ENCODE measurements at places on chromosomes 11 and 22.

DNA sequence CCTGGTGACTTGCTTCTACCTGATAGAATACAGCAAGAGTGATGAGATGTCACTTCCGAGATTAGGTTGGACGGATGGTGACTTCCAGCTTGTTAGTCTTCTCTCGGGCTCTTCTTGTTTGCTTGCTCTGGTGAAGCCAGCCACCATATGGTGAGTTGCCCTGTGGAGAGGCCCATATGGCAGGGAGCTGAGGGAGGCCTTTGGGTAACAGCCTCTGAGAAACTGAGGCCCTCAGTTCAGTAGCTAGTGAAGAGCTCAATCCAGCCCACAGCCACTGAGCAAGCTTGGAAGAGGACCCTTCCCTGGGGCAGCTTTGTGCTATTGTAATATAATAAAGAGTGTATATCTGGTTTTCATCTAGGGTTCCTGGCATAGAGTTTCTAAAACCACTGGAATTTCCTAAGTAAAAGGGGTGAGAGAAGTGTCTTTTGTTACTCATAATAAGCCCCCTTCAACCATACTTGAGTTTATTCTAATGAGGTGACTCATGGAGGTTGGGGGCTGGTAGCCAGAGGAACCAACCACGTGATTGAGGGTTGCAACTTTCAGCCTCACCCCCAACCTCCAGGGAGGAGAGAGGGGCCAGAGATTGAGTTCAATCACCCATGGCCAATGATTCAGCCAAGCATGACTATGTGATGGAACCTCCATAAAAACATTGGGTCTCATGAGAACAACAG lies 8.0 kb upstream of the TPCN2 start:
- no peak for DNase-seq

DNA sequence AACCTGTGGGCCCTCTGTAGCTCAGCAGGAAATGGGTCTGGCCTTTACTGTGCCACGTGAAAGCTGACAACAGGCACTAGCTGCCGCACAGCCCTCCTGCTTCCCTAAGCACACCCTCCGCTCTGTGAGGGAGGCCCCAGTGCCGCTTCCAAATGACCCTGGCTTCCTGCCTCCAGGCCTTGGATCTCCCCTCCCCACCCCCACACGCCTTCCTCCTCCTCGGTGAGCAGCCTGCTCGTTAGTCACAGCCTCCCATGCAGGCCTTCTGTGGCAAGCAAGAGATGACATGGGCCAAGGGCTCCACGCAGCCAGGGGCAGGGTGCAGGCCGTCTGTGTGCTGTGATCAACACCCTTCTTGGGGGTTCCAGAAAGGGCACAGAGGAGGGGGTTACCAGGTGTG lies 15.3 kb upstream of the RASL10A start:
- DNase-seq, result no peak

- DNase-seq, result no peak
Observed at GRCh38 chr11:96139691-96140090, 203.3 kb downstream of the MAML2 start.

GRCh38 chr11:70407814-70408213 lies 9.5 kb downstream of the CTTN start:
- DNase-seq, result no peak

- DNase-seq, result no peak
Observed at GRCh38 chr11:57303990-57304579, 20.7 kb downstream of the TNKS1BP1 start.

DNA sequence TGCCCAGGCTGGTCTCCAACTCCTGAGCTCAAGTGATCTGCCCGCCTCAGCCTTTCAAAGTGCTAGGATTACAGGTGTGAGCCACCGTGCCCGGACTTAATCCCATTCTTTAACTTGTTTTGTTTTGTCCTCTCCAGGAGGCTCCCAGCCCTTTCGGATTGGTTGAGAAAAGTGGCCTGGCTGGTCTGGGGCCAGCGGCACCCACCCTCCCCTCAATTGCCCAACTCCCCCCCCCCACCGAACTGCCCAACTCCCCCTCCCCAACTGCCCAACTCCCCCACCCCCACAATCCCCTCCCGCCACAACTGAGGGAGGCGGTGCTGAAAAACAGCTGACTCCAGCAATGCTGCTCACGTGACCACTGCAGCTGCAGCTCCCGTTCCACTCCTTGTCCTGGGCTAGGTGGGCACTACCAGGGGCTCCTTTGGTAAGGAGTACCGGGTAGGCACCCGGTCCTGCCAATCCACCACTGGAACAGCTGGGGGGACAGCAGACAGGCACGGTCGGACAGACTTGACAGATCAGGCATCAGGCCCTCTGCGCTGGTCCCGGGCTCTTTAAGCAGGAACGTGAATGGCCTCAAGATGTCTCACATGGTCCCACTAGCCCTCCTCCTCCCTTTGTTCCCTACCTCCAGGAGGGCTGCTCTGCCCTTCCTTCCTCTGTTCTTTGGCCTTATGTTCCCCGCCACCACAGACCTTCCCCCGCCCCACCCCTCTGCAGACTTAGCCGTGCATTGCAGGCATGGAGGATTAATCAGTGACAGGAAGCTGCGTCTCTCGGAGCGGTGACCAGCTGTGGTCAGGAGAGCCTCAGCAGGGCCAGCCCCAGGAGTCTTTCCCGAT lies at the start of gene TCN2:
Gene TCN2 (plus strand): TSS at position 720 of the 845 bp plus-strand sequence. CDS start 158 bp downstream, outside the sequence.
- no peak for DNase-seq

GRCh38 chr11:111765320-111765983 lies 737 bp downstream of the PPP2R1B start:
- no peak for DNase-seq

DNA sequence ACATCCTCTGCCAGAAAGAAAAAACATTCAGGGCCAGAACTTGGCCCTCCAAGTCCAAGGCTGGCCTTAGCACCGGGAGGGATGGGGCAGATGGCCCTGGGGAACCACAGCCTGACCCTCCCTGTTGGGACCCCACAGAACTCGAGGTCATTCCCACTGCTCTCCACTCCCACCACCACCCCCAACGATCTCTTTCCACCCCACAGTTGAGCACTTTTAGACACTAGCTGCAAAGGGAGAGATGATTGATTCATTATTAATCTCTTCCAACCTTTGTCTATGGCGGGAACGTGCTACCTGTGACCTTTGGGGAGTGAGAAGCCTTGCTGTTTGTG lies 869.7 kb downstream of the BRD1 start:
- no peak for DNase-seq

- no peak for DNase-seq
Observed at GRCh38 chr22:24428751-24429410, 1.5 kb downstream of the ADORA2A start.

DNA sequence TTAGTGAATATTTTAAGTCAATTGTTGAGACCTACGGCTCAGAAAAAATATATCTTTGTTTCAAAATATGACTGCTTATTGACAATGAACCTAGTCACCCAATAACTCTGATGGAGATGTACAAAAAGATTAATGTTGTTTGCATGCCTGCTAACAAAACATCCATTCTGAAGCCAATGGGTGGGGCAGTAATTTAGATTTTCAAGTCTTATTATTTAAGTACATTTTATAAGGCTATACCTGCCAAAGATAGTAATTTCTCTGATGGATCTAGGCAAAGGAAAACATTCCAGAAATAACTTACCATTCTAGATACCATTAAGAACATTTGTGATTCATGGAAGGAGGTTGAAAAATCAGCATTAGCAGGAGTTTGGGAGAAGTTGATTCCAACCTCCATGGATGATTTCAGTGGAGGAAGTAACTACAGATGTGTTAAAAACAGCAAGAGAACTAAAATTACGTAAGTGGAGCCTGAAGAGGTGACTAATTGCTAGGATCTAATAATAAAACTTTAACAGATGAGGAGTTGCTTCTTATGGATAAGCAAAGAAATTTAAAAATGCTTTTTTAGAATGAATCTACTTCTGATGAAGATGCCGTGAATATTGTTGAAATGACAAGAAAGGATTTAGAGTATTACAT lies 26.4 kb upstream of the OR8D2 start:
- no peak for DNase-seq

- no peak for DNase-seq
Observed at GRCh38 chr11:15807827-15808226, 548.5 kb downstream of the SOX6 start.

- DNase-seq, result no peak
Observed at GRCh38 chr22:23688121-23688520, 2.7 kb upstream of the RGL4 start.

- no peak for DNase-seq
Observed at GRCh38 chr11:76795936-76796441, 12.8 kb downstream of the TSKU start.

DNA sequence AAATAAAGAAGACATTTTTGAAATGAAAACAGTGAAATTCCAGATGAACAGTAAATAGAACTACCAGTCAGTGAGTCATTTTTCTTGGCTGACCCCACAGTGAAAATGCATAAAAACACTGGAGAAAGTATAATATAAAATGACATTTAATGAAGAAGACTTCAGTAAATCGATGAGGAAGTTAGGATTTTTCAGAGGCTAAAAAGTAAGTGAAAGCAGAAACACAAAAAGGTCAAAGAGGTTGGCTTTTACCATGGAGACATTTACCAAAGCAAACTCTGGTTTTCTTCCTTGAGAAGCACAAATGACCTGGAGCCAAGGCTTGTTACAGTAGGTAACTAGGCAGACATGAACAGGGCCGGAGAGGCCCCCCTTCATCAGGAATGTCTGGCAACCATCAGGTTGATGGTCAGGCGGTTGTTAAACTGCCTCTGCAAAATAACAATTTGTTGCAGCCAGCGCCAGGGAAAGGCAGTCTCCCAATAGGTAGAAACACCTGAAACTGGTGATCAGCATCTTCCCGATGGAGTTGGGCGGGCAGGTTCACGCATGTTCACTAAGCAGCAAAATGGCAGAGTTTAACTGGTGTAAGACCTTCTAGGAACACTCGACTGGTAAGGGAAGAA lies 16.7 kb upstream of the TMEM123 start:
- DNase-seq, result no peak

DNA sequence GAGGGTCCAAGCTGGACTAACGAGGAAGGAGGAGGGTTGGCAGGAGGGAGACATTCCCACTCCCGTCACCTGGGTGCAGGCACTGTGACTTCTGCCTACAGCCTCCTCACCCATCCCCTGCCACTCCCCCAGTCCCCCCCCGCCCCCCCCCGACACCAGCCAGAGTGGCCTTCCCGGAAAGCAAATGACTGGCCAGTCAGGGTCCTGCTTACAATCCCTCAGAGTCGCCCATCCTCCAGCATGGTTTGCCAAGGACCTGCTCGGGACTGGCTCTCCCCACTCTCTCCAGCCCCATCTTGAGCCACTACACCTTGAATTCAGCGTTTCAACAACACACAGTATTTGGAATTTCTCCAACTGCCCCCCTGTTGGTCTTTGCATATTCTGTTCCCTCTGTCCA lies 59.6 kb downstream of the THAP12 start:
- no peak for DNase-seq

DNA sequence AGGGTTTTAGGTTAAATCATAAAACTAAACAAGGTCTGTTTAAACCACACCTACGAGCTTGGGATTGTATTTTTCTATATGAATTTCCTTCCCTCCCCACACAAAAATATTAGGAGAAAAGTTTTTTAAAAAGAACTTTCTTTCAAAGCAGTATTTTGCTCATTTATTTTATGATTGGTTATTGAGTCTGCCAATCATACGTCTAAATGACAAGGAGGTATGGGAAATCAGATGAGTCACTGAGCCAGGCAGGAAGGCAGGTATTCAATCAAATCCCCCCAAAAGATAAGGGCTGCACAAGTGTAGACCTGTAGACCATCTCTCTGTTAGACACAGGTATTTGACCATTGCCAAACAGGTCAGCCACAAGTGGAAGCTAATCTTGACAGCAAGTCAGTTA lies 440.1 kb upstream of the CCDC90B start:
- DNase-seq, result no peak

- no peak for DNase-seq
Observed at GRCh38 chr11:115444542-115444941, 59.7 kb downstream of the CADM1 start.

GRCh38 chr11:83933008-83933407 lies 646.8 kb upstream of the CCDC90B start:
- no peak for DNase-seq

GRCh38 chr11:94768602-94769541 lies 716 bp downstream of the AMOTL1 start:
- no peak for DNase-seq

DNA sequence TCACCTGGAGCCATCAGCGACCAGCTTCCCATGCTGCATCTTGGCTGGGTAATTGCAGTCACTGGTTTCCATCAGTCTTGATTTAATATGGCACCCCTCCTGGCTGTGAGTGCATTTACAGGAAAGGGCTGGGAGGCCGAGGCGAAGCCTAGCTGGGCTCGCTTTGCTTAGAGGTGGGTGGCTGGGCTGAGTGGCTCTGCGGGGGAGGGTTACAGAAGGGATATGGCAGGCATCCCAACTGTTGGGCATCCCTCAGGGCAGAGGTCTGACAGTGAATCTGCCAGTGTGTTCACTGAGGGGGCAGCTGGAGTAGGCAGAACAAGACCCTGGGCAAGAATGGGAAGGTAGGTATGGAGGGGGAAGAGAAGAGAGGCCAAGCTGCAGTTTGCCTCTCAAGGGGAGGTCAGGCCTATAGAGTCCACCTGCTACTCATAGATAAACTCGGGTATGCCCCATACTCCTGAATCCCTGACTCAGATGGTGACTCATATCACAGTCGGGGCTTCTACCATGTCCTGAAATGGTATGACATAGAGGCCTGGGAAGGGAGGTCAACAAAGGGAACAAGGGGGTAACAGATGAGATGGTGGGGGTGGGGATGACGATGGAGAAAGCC lies 77.5 kb upstream of the PHOX2A start:
- no peak for DNase-seq

GRCh38 chr11:69969890-69970784 lies 108.0 kb upstream of the ANO1 start:
- DNase-seq, result no peak

- DNase-seq, result no peak
Observed at GRCh38 chr11:31818425-31818755, 7.3 kb upstream of the PAX6 start.

GRCh38 chr22:44195189-44195871 lies 14.6 kb downstream of the PARVG start:
- no peak for DNase-seq

GRCh38 chr11:17077240-17077519 lies 287 bp downstream of the RPS13 start:
- DNase-seq, result no peak

DNA sequence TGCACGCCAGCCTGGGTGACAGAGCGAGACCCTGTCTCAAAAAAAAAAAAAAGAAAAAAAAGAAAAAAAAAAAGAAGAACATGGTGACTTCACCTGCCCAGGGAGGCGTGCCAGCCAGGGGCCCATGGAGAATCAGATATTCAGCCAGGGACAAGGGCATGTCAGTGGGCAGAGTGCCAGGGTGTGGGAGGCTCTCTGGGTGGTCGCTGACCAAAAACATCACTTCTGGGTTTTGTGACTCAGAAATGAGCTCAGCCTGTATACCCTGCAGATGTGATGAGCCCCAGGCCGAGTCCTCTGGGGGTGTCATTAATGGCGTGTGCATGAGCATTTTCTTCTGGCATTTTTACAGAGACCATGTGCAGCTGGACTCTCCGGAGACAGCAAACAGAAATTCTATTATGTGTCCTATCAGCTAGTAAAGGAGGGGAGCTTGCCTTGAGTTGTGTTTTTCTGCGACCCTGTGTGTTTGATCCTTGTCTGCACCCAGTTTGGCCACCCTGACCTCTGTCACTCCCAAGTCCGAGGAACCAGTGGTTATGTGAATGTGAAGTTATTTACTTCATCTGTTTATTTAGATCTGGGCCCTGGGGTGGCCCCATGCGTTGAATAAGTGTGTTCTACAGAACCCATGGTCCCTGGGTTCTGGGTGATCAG lies 53.6 kb downstream of the BCR start:
- no peak for DNase-seq

GRCh38 chr11:106470230-106470629 lies 392.8 kb downstream of the AASDHPPT start:
- DNase-seq, result no peak
